EH (cell line): ENCODE measurements at places on chromosomes 6 and 20.

GRCh38 chr20:5642155-5642981, 107.8 kb upstream of the SHLD1 start:
- DNase-seq = peak; percentile 48

DNA sequence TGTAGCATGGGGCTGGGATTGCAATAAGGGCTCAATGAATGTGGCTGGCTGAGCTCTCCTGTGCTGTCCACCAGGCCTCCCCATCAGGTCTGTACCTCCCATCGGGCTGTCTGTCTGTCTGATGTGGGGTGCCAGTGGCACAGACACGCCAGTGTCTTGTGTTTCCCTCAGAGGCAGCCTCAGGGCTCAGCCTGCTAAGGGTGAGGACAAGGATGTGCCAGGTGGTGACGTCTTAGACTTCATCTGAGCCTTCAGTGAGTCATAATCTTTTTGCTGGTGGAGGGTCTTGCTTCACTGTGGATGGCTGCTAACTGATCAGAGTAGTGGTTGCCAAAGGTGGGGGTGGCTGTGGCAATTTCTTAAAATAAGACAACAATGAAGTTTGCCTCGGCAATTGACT, 194.7 kb downstream of the NRN1 start:
- no peak for DNase-seq

DNA sequence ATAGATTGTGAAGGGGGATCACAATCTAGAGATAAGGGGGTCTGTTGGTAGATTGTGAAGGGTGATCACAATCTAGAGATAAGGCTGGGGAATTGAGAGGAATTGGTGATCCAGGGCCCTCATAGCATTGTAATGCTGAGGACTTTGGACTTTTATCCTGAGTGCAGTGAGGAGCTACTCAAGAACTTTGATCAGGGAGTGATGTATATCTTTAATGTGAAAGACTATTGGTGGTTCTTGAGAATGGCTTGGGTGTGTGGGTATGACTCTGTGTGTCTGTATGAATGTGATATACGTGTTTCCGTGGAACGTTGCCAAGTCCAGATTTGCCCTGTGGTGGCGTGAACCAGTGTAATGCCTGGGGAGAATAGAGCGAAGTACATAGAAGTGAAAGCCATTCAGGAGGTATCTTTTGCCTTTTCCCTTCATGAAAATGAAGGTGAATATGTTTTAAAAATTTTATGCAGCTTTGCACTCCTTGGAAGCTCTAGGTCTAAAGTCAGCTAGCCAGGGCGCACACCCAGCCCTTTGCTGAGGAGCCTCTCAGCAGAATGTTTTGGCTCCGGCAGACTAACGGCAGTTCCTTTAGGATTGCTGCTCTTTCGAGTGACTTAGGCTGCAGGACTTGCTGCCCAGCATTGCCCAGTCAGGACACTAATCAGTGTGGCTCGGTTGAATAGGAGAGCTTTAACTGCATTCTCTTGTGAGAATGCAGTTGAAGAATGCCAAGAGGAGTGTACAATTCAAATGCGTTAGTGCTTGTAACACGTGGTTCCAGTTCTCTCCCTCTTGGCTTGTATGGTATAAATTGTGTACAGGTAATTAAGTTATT, 3.5 kb downstream of the ZFAND3 start:
- DNase-seq = peak; percentile 46

DNA sequence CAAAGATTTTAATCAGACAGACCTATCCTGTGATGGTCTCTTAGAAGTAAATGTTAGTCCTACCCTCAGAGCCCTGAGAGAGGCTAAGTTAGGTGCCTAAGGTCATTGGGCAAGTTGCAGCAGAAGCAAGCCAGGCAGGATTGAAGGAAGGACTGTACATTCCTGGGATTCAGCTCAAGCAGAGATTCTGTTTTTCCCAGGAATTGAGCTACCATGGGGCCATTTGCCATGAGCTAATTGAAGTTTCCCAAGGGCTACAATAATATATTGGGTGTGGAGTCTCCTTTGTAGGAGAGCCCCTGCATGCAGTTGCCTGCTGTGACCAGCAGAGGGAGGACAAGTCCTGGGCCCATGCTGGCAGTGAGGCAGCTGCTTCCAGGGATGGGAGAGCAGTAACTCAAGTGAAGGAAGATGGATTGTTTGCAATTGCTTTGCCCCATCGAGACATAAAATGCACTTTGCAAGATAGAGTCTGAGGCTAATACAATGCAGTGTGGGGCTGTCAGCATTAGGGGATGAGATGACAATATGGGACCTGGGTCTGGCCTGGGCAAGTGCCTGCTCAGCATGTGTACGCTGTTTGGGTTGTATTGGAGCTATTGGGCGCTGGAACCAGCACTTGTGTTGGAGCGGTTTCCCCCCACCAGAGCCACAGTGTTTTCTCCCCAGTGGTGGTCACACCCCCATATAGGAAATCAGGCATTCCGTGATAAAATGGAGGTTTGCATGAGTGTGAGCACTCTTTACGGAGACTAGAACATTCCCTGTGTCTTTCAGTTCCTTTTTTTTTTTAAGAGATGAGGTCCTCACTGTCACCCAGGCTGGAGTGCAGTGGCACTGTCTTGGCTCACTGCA, 27.9 kb downstream of the DNMT3B start:
- peak; percentile 69 for DNase-seq

- DNase-seq = peak; percentile 47
Measured at GRCh38 chr20:57167971-57168701, 98.3 kb downstream of the BMP7 start.

DNA sequence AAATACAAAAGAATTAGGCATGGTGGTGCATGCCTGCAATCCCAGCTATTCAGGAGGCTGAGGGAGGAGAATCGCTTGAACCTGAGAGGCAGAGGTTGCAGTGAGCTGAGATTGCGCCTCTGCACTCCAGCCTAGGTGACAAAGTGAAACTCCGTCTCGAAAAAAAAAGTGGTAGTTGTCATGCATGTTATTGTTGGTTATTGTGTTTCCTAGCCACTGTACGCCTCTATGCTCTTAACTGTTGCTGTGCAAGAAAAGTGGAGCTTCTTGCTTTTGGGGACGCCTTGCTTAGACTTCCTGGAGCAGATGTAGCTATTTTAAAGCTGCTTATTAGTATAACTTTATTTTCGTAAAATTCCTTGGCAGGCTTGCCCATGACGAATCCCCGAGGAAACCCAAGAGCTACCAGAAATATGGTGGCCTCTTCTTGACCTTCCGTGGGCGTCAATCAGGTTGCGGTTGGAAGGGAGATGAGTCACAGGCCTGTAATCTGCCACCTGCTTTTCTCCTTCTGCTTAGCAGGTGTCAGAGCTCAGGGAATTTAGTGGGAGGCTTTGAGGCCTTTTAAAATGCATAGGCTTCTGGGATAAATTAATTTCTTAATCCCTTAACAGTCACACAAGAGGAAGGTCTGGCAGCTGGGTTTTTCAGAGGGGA, 17.3 kb downstream of the GABRR2 start:
- peak; percentile 93 for DNase-seq

DNA sequence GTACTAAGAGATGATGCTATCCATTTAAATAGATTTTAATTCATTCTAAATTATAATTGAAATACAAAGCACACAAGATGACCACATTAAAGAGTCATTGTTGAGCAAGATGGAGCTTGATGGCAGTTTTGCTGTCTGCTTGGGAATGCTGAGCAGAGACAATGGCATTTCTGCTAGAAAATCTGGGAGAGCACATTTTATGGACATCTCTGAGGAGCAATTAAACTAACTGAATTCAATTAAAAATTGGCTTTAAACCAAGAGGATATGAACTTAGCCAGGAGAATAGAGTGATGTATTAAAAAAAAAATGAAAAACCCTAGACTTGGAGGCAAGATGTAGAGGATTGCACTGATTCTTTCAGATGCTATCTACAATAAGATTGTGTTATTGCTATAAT, 19.1 kb upstream of the ADGRB3 start:
- no peak for DNase-seq

DNA sequence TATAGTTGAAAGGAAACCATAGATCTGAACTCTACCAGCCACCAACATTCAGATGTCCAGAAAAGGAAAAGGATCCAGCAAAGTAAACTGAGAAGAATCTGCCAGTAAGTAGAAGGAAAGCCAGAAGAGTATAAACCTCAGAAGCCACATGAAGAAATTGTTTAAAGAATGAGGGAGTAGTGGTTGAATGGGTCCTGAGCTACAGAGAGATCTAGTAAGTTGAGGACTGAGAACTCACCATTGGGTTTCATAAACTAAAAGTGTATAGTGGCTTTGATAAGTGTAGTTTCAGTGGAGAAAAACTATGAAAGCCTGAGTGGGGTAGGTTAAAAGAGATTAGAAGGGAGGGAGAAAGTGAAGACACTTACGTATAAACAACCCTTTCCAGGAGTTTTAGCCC, 32.0 kb upstream of the SUMO4 start:
- no peak for DNase-seq

DNA sequence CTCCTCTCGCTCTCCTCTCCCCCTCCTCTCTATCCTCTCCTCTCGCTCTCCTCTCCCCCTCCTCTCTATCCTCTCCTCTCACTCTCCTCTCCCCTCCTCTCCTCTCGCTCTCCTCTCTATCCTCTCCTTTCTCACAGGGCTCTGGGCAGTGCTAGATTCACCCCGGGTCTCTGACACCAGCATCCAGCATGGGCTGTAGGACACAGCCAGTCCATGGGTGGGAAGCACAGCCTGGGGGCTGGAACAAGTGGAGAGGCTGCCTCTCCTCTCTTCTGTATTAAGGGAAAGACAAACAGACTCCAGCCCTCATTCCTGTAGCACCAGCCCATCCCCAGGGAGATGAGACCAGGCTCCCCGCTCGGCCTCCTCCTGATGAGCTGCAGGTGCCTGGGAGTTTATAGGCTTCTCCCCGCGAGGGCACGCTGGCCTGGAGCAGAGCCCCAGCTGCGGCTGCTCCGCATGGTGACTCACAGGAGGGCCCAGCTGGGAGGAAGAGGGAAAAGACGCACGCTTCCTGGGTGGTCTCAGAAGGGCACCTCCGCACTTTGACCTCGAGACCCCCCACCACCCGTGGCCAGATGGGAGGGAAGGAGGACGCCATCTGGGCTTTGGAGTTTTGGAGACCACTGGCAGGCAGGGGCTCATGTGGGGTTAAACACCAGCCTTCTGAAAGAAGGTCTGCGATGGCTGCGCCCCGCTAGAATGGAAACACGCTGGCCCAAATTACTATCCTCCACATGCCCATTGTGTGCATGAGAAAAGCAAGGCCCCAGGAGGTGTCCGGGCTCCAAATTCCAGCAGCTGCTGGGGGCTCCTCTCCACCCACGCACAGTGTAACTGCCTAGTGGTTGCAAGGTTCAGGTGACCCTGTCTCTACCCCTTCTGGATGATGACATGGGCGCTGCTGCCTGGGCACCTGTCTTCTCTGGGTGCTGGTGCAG, 68.0 kb downstream of the BMP7 start:
- peak; percentile 33 for DNase-seq

GRCh38 chr6:143276436-143276835, 174.1 kb downstream of the ADAT2 start:
- no peak for DNase-seq

- no peak for DNase-seq
Measured at GRCh38 chr20:45860560-45861220, 3.3 kb downstream of the ZSWIM3 start.

DNA sequence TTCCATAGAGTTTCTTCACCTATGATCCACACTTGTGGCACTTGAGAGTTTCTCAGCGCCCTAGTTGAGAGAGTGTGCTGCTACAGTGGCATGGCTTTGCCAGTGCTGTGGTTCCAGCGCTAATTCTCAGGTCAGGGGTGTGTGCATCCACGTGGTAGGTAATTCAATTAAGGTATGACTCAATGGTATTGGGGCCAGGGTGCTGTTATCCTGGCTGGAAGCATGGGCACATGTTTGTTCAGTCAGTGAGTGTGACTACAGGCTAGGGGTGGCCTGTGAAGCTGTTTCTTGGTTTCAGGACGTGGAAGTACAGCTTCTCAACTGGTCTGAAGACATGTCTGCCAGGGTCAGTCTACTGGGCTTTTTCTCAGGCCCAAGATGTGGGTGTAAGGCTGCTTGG, 3.0 kb upstream of the SEMG2 start:
- DNase-seq = no peak

GRCh38 chr6:14824060-14824459, 421.8 kb upstream of the JARID2 start:
- DNase-seq = no peak

DNA sequence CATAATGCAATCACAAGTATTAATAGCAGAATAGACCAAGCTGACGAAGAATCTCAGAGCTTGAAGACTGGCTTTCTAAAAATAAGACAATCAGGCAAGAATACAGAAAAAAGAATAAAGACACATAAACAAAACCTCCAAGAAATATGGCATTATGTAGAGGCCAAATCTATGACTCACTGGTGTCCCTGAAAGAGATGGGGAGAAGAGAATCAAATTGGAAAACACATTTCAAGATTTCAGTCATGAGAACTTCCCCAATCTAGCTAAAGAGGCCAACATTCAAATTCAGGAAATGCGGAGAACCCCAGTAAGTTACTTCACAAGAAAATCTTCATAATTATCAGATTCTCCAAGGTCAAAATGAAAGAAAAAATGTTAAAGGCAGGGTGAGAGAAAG, 69.0 kb upstream of the PDE7B start:
- DNase-seq = peak; percentile 51

GRCh38 chr6:160810238-160810637, 108.2 kb downstream of the PLG start:
- no peak for DNase-seq

- DNase-seq = peak; percentile 35
Measured at GRCh38 chr6:89952105-89952671, 57.9 kb downstream of the GJA10 start.

DNA sequence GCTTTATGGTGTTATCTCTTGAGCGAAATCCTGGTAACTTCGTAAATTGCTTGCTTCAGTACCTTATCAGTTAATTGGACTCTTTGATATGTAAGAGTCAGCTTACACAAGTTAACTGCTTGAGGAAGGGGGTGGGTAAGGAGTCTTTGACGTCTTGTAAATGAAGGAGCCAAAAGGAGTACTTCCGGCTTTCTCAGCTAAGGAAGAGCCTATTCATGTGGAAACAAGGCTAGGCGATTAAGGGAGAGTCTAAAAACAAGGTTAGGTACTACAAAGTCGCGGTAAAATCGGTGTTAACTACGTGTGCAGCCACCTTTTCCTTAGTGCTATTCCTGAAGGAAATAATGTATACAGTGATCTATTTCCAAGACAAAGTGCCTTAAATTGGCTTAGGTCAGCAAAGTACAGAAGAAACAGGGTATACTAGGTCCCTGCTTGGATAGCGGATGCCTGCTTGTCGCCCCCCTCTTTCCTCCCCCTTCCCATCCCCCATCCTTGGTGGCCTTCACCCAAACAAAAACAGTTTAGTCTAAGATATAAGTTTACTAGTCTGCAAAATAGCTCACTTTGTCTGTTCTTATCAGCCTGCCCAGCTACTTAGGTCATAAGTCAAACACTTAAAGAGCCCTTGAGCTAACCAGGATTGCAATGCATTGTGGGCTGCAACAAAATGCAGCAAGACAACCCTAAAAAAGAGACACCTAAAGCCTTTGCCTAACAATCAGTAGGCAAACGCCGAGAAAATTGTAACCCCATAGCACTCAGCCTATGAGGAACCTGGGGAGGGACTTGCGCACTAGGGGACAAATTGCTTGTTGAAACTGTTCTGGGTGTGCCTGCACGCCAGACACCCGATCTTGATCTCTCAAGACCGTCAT, 147.3 kb downstream of the TRIM27 start:
- no peak for DNase-seq

GRCh38 chr20:40431611-40432010, 257.4 kb downstream of the MAFB start:
- DNase-seq = peak; percentile 1

GRCh38 chr6:154995254-154996015, at the start of gene TIAM2:
TSS of gene TIAM2 (plus strand) at chr6:154995315. CDS start at chr6:155129224, 133,909 bp downstream.
- DNase-seq = peak; percentile 39

GRCh38 chr20:63494420-63495166, 4.3 kb downstream of the EEF1A2 start:
- no peak for DNase-seq

GRCh38 chr20:18138639-18139583, 1.2 kb downstream of the KAT14 start:
- no peak for DNase-seq

- DNase-seq = peak; percentile 55
Measured at GRCh38 chr6:77466451-77467437, 3.5 kb upstream of the HTR1B start.
